ENCODE measurements at places on chromosomes 2 and 18.

DNA sequence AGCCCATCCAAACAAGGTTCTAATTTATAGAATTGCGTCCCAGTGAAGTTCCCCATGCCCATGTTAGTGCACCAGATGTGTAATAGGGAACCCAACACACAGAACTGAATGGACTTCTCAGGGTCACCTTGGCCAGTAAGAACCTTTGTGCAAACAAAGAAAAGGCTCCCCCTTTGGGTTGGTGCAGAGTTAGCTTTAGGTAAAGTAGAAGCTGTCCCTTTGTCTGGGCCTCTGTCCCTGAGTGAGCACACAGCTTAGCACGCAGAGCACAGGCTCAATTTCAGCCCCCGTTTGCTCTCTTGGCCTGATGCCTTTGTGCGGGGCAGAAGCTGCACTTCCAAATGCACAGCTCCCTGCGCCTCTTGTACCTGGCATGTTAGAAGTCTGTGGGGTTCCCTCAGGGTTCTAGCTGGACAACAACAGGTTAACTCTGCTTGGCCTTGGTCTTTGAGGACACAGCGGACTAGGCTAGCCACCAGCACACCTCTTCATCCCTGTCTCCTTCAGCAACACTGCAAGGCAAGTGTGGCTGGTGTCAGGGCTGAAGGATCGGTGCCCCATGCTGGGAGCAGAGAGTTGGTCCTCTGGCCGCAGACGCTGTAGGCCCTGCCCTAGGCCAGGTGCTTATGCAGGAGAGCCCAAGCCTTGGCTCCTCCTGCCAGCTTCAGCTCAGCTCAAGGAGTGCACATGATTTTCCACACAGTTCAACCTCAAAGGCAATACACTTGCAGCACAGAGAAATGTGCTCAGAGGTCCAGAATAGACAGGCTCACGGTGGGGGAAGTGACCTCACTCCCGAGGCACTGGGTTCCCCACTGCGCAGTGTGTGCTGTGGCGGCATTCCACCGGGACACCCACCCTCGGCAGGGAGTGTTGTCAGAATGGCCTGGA, 73.3 kb upstream of the FOSL2 start:
- DNase-seq = no peak

DNA sequence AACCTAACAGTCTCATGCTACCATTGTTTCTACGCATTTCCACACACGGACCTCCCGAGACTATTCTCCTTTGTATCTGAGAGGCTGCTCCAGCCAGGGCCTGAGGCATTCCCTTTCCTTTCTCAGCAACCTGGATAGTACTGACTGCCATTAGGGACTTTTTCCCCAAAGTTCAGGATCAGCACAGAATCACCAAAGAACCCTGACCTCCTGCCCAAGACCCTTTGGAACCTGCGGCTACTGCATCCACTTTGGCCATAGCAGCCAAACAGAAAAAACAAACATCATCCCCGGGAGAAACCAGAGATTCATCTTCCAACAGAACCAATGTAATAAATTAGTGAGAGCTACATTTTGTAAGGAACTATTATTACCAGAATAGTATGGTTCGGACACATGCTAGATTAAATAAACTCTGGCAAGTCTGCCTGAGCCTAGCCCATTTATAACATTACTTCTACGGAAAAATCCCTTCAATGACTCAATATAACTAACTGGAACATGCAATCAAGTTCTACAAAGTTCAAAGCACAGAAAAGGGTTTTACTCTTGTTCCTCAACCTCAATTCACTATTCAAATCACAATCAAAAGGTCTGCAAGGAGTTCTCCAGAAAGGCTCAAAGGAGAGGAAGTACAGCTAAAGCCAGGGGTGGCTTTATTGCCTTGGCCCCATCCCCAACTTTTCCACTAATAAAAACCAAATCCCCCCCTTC, 51.8 kb downstream of the LPIN2 start:
- DNase-seq = no peak

GRCh38 chr2:168119515-168120141, 127.8 kb downstream of the STK39 start:
- no peak for DNase-seq

DNA sequence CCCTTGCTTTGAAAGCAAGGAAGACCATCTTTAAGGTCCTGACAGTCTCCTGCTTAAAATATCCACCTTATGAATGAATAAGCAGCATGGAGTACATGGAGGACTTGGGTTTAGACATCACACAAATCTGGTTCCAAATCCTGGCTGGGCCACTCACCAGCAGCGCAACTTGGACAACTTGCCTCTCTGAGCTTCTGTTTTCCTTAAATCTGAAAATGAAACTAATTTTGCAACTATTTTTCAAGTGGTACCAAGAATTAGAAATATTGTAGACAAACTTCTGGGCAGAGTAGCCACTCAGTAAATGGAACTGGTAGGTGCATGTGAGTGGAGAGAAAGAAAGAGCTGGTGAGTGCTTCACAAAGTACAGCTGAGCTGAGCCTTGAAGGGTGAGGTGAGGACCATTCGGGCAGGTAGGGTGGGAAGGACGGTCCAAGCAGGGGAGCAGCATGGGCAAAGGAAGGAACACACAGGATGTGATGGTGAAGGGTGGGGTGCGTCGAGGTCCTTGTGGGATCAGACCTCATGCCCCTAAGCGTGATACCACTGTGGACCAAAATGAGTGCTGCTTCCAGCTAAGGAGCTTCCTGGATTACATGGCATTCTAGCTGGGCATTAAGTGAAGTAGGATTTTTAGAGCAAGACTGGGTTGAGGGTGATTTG, 14.4 kb upstream of the TET3 start:
- no peak for DNase-seq

GRCh38 chr2:140472676-140473075, 1658.1 kb downstream of the LRP1B start:
- no peak for DNase-seq

- no peak for DNase-seq
Observed at GRCh38 chr18:44579028-44579702, 101.5 kb upstream of the SETBP1 start.

DNA sequence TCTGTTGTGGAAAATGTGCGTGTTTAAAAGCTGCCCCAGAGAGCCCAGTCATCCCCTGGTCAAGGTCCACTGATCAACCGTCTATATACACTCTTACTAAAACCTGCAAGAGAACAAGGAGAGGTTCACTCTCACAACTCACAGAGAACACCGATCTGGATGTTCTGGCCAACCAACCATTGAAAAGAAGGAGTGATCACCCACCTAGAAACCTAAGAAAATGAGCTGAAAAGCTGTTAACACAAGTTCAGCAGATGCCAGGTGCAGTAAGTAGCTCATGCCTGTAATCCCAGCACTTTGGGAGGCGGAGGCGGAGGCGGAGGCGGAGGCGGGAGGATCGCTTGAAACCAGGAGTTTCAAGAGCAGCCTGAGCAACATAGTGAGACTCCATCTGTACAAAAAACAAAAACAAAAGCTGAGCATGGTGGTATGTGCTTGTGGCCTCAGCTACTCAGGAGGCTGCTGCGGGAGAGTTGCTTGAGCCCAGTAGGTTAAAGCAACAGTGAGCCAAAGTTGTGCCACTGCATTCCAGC, 14.5 kb downstream of the ATG16L1 start:
- no peak for DNase-seq

GRCh38 chr2:96792772-96793749, 23.0 kb upstream of the CNNM3 start:
- DNase-seq = no peak

GRCh38 chr2:181934694-181935093, 43.2 kb downstream of the ITPRID2 start:
- DNase-seq = no peak

- DNase-seq = no peak
Observed at GRCh38 chr2:196331143-196331542, 159.8 kb upstream of the STK17B start.

All from stimulated activated CD8-positive, alpha-beta memory T cell treated with anti-CD3 and anti-CD28 coated beads, Interleukin-4, amount 100 ng/mL, for 1 hour (primary cell).